Glomerular endothelial cell (primary cell): ENCODE measurements at places on chromosomes 3 and 15. TPM values are rescaled to one million over a fixed set of nuclear protein-coding genes. Genes with fewer than 3 reads are reported as not detected.

DNA sequence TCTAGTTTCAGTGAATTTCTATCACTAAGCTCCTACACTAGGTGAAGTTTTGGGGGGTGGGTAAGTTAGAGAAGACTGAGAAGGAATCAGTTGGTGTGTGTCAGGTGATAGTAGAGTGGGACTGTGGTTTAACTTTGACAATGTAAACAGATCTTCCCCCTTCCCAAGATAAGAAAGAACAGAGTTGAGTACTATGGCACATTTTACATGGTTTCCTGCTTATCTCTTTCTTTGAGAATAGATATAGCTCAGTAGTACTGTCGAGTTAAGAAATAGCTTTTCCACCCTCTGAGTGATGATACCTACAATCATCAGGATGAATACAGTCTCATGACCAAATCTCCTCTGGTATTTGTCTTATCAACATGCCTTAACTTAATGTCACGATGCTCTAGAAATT is 42.8 kb downstream of the GAP43 start:
- no peak for DNase-seq

DNA sequence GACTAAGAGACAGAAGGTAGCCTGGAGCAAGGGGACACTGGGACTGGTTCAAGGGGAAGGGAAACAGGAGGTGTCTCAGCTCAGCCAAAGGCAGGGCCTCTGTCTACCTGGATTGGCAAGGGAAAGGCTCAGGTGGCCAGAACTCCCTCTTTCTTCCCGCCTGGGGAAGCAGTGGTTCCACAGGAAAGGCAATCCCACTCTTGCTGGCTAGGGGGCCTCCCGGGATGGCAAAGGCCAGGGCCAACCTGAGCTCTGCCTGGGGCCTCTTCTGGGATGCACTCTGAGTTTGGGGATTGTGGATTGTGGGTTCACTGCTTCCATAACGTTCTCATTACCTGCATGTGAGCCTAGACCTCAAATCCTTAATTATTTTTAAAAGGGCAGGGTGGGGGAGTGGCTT is 13.0 kb upstream of the PARP6 start:
- DNase-seq = no peak

GRCh38 chr15:39216816-39217215 is 364.1 kb upstream of the THBS1 start:
- no peak for DNase-seq

GRCh38 chr3:188539631-188540194 is 385.8 kb downstream of the LPP start:
- DNase-seq = no peak

Gene RAMAC
- total RNA-seq = 16.5 and 17.5 TPM in 2 replicates

Gene RAB6B
- 3.8 and 4.3 TPM in 2 replicates for total RNA-seq

Gene GOLGA8R
- 1.1 and 1.5 TPM in 2 replicates for total RNA-seq

Gene CD276
- 179 and 224 TPM in 2 replicates for total RNA-seq
